ENCODE measurements at places on chromosomes 5 and 9.

- DNase-seq = no peak
Measured at GRCh38 chr5:91256142-91256524, 127.0 kb downstream of the ARRDC3 start.

DNA sequence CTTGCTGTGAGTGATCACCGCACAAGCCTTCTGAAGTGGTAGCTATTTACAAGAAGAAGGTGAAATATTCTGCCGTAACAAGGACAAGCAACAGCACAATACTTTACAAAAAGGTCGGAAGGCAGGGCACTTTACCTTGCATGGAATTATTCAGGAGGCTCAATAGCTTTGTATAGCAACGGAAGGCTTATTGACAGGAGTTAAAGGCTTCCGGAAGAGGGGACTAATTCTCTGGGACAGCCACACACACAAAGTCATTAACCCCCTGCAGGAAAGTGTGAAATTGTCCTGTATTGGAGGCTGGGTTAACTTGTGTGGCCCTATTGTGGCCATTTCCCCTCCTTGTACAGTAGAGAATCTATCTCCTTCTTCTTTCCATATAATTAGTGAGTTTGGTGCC, 199.3 kb upstream of the SEMA6A start:
- DNase-seq = no peak

DNA sequence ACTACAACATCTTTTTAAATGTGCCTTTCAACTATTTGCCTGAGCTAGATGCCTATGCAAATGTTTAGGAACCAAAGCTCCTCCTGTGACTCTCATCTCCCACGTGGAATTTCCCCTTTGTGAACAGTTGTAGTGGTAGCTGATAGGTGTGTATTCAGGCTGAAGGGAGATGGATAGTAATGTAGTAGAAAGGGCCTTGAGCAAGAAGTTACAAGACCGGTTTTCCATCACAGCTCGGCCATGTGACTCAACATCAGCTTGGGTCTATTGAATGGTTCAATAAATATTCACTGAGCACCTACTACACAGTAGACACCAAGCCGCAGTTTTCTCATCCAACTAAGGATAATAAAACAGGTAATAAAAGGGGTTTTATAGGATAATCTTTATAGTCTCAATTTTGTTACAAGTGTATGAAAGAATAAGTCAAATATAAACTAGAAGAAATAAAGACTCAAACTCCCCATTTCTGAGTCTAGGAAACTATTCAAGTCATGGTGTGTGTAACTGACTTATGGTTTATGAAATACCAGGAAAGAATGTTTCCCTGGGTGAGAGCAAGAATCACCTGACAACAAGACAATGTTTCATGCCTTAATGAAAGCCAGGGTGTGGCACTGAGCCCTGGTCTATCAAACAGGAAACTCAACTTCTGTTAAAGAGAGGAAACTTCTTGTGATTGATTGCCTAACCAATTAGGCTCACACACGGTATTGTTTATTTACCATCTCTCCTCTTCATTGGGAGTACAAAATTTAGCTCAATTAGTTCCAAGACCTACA, 187.1 kb upstream of the SPEF2 start:
- DNase-seq = no peak

GRCh38 chr5:18745988-18746615, 1111.8 kb downstream of the TAF11L14 start:
- DNase-seq = no peak

DNA sequence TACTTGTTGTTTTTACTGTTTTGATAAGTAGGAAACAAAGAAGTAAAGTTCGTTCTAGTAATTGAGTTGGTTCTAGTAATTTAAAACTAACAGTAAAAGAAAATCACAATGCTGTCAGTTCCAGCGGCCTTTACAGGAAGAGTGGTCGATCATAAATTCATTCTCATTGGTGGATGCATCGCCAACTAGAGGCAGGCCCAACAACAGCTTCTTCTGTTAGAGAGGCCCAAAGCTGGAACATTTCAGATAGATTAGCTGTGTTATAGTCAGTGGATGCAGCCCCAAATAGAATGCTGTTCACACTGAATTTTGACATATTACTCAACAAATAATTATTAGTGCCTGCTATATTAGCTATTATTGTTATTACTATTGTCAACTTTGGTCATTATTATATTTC, 80.8 kb downstream of the ARRDC3 start:
- DNase-seq = no peak

GRCh38 chr9:109437286-109437685, 60.8 kb downstream of the PTPN3 start:
- no peak for DNase-seq

GRCh38 chr5:144436007-144436406, 265.3 kb downstream of the KCTD16 start:
- DNase-seq = no peak

- no peak for DNase-seq
Measured at GRCh38 chr5:141841378-141842180, 36.6 kb downstream of the PCDH1 start.

GRCh38 chr5:32051796-32052195, 122.3 kb downstream of the GOLPH3 start:
- DNase-seq = no peak

GRCh38 chr5:62340392-62340791, 34.4 kb downstream of the KIF2A start:
- DNase-seq = peak; percentile 36

GRCh38 chr5:55821731-55822512, 29.2 kb upstream of the IL31RA start:
- DNase-seq = peak; percentile 30

DNA sequence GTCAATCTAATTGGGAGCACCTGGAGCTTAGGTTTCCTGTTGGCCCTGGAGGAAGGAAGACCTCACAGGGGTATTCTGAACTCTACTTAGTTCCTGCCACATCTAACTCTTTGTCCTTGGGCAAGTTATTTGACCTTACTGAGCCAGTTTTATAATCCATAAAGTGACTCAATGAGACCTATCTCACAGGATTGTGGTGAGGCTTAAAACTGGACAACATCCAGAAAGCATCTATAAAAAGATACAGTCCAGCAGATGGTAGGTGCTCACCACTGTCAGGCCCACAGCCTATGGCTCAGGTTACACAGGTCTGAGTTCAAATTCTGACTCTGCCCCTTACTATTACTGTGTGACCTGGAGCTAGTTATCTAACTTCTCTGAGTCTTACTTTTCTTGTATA, 23.3 kb downstream of the KCNV2 start:
- DNase-seq = peak; percentile 66

- DNase-seq = peak; percentile 73
Measured at GRCh38 chr9:101995231-101995630, 256.8 kb upstream of the GRIN3A start.

DNA sequence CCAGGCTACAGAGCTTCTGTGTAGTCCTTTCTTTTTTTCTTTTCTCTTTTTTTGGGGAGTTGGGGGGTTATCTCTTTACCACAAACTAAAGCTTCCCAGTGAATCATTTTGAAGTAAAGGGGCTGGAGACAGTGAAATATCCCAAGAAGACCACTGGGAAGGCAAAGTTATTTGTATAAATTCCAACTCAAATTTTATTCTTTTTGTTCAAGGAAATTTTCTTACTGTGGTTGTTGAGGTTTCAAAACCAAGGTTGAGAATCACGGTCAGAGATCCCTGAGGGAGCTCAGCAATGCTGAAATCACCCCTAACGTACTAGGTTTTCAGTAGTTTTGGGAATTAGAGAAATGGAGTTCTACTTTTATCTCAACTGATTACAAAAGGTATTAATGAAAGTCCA, 175.7 kb downstream of the ARHGEF28 start:
- no peak for DNase-seq

- DNase-seq = peak; percentile 78
Measured at GRCh38 chr5:123610665-123611405, 98.9 kb downstream of the CSNK1G3 start.

- peak; percentile 41 for DNase-seq
Measured at GRCh38 chr9:5947912-5948311, 57.2 kb downstream of the MLANA start.

DNA sequence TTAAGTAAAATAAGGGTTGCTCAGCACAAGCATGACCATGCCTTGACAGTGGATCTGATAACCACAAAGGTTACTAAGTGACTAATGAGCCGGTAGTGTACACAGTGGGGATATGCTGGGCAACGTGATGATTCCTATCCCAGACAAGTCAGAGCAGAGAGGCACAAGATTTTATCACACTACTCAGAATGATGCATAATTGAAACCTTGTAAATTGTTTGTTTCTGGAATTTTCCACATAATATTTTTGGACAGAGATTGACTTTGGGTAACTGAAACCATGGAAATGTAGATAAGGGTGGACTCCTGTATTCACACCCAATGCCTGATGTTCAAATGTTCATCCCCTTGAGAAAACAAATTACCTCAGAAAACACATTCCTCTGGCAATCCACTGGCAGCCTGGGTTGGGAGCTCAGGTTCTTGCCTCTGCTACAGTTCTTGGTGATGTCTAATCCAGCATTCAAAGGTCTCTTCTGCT, 16.2 kb upstream of the ERAP1 start:
- DNase-seq = peak; percentile 90

DNA sequence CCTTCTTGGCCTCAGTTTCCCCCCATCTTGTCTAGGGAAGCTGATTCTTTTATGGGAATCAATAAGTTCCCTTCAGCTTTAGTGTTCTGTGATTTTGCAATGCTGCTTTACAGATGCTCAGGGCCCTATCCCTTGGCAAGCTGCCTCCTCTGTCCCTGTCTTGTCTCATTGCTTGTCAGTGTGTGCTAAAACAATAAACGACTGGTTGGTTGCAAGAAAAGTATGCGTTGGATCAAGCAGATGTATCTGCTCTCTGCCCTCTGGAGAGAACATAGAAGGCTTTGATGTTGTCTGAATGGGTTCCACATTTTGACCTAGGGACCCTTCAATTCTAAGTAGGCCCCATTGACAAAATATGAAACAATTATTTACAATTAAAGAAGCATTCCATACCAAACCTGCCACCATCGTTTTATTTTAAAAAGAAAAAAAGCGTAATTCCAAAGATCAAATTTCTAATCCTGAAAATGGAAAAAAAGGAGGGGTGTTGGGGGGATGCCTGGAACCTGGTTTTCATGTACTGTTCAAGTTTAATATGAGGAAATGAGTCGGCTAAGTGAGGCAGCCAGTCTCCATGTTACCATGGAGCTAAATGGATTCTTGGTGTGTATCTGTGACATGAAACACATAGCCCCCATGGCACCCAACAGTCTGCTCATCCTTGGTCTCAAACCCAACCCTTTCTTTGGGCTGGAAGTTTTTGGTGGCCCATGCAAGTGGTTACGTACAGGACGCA, 31.2 kb upstream of the TARS1 start:
- peak; percentile 67 for DNase-seq

- no peak for DNase-seq
Measured at GRCh38 chr9:110410961-110411360, 73.3 kb upstream of the TXNDC8 start.

DNA sequence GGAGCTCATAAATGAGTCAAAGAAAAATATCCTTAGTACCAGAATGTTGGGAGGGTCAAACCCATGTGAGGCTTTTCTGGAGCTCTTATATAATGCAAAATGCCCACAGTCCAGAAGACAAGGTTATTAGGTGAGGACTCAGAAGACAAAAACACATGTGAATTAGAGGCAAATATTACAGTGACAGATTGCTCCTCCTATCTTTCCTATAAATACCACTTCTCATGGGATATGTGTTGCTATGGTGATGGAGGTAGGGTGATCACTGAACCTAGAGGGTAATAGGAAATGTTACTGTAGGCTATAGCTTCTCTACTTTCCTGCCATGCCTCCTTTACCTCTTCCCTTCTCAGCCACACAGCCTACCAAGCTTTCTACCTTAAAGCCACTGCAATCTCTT, 264.6 kb downstream of the SEC61B start:
- no peak for DNase-seq

- DNase-seq = no peak
Measured at GRCh38 chr5:11596185-11596584, 308.1 kb downstream of the CTNND2 start.

Data from iris pigment epithelial cell (primary cell).